ENCODE measurements at places on chromosomes 4 and X.

DNA sequence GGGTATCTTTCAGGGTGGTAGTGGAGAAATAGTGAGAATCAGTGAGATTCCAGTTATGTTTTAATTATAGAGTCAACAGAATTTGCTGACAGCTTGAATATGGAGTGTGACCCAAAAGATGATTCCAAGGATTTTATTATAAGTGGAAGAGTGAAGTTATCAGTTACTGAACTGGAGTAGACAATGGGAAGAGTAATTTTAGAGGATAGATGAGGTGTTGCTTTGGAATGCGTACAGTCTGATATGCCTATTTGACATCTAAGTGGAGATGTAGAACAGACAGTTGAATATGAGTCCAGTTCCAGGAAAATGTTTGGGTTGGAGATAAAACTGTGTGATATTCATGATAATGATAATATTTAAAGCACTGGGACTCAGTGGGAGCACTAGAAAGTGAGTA is 174.2 kb downstream of the MAPK10 start:
- no peak for DNase-seq

DNA sequence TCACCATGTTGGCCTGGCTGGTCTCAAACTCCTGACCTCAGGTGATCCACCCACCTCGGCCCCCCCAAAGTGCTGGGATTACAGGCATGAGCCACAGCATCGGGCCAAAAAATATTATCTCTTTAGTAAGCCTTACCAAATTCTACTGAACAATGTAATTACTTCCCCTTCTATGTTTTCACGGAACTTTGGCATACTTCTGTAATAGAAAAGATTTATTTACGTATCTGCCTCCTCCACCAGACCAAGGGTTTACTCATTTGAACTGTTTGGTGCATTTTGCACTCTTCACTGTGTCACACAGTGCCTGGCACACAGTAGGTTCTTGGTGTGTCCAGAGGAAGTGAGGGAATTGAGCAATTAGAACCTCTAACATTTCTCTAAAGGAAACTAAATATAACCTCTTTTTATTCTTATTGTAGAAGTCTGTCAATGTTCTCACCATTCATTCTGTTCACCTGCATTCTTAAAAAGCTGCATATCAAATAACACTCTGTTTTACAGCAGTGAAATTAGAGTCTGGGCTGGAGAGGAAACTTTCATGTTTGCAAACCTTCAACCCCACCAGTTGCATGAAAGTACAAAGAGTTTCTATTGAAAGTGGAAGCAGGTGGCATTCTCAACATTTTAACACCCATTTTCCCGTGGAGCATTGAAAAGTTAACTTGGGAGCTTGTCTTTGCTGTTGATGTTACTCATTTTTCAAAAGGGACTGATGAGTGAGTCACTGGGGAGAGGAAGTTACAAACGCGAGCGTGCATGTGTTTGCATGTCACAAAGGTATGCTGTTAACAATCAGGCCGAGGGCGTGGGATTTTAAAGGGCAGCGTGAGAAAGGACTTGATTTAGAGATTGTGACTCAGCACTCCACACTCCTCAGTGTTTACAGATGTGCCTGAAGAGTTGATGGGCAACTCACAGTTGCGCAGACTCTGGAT is 314.1 kb downstream of the STK32B start:
- DNase-seq, result no peak

GRCh38 chr4:89660444-89661172 is 176.4 kb downstream of the SNCA start:
- DNase-seq, result no peak

DNA sequence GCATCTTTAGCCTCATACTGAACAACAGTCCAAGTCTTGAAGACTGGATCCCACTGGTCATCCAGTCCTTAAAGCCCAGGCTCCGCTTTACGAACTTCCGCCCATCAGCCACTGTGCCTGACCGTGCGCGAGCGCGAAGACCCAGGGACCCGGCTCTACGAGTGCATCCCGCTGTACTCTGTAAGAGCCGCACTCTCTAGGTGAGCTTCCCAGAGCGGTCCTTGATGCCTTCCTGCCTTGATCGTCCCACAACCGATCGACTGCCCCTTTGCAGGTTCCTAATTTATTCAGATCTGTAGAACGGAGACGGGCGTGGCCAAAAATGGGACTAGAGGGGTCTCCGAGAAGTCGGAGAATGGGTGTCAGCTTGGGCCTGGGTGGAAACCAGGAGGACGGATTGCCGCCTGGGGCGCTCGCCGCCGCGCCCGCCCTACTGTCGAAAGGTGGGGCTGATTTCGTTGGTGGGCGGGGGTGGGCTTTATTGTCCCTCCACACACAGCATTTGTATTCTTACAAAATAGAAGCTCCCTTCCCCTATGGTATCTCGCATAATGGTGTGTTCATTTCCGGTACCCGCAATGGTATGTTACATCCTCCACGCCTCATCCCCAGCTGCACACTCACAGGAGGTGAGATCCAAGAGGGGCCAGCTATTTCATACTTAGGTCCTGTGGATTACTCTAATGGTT is 42.3 kb upstream of the FAM156A start:
- no peak for DNase-seq

DNA sequence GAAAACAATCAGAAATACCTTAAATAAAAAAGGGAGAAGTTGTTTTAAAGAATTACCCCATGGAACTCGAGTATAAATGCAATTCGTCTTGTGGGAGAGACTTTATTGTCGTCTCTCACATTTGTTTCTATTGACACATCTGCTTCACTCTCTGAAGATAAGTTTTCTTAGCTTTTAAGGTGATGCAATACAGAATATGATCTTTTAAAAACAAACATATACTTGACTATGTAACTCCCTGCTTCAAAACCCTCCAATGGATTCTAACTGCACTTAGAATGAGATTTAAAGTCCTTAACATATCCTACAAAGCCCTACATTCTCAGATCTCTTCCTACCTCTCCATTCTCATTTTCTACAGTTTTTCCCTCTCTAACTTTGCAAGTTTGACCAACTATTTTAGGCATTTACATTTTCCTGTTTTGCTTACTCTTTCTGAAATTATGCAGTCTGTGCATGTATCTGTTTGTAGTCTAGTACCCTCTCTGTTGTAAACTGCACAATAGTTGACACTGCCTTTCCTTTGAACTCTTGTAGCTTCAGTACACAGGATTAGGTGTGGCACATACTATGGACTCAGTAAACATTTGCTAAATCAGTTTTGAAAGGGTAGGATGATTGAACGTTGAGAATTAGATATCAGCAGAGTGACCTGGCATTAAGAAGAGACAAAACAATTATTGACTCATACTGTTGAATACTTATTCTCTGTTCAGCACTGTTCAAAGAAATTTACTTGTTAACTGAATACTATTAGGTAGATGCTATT is 59.8 kb downstream of the AGTR2 start:
- no peak for DNase-seq

GRCh38 chrX:24294619-24295018 is 19.2 kb downstream of the SUPT20HL2 start:
- DNase-seq, result no peak

GRCh38 chrX:9875801-9876200 is 89.6 kb downstream of the SHROOM2 start:
- no peak for DNase-seq

DNA sequence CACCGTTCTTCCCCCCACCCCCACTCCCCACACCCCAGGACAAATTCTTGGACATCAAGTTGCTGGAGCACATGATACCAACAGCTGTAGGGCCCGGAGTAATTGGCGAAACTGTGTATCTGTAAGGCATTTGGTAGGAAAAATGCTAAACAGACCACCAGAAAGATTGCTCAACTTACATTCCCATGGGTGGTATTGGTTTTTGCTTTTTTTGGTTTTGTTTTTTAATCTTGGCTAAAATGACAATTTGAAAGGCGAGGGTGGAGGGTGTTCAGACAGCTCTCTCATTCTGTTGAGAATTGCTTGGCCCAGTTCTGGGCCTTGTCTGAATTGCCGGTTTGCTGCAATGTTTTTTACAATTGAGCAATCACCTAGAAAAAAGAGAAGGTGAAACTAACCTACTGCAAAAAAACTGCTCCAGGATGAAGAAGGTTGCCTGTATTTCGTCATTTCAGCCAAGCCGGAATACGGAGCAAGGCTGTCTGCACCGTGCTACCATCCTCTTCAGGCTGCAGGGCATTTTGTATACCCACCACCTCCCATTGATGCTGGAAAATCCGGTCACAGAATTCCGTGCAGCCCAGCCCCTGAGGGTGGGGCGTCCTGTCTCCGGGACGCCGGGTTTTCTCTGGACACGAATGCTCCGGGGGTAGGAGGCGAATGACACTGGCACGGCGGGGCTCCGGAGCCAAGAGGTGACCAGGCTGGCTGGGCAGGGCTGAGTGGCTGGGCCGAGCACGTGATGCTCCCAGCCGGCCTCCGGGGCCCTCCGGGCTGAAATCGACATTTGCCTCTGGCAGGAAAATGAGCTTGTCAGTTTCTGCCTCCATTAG is at the start of gene CLCN4:
Gene CLCN4, plus strand, starts transcription at position 777 of the 833 bp plus-strand sequence. CDS start 28,058 bp downstream, outside the sequence.
- no peak for DNase-seq

All from vagina (tissue), 2 donors.